Naive thymus-derived CD4-positive, alpha-beta T cell (primary cell): ENCODE measurements at places on chromosomes 13 and 19. TPM values are rescaled to one million over a fixed set of nuclear protein-coding genes. Genes with fewer than 3 reads are reported as not detected.

LGALS7B gene
- not detected for total RNA-seq

TNFSF11 gene
- 0.25 and 0.44 TPM in 2 replicates for total RNA-seq

ERFL gene
- 3.0 and 3.4 TPM in 2 replicates for total RNA-seq

FCHO1 gene
- total RNA-seq, result 103 TPM

PBX4 gene
- 42.0 and 45.8 TPM in 2 replicates for total RNA-seq

LILRB5 gene
- 0.08 TPM for total RNA-seq

CGB7 gene
- total RNA-seq, result not detected in 2 replicates

WTIP gene
- 0.46 TPM for total RNA-seq

INSL3 gene
- total RNA-seq, result 8.2 TPM

KCNN4 gene
- 19.7 TPM for total RNA-seq

MTRF1 gene
- total RNA-seq, result 38.2 TPM

SPTBN4 gene
- total RNA-seq, result 0.83 TPM

U2AF2 gene
- 253 TPM for total RNA-seq

PSPN gene
- total RNA-seq, result 2.2 and 2.8 TPM in 2 replicates

PEG3 gene
- total RNA-seq, result not detected

ZFP82 gene
- 8.2 TPM for total RNA-seq

MYH14 gene
- total RNA-seq, result not detected
